ENCODE measurements at places on chromosomes 6 and 20. TPM values are rescaled to one million over a fixed set of nuclear protein-coding genes. Genes with fewer than 3 reads are reported as not detected.

Gene CRIP3
- total RNA-seq: 33.4 TPM

Gene SIRPG
- 3.4 TPM for total RNA-seq

Gene KHDC1L
- total RNA-seq: 3.5 TPM

Gene CCN2
- total RNA-seq: 50.2 TPM

Gene GLP1R
- total RNA-seq: 0.31 TPM

Gene CRISP2
- 197 TPM for total RNA-seq

Gene DSE
- 49.3 TPM for total RNA-seq

Gene MYBL2
- total RNA-seq: 32.9 TPM

Gene PTPRK
- total RNA-seq: 13.3 TPM

Gene PTCRA
- not detected for total RNA-seq

Gene PGBD1
- 6.1 TPM for total RNA-seq

Gene CLDN20
- total RNA-seq: not detected

Gene CD40
- total RNA-seq: 5.3 TPM

Gene ECT2L
- 0.16 TPM for total RNA-seq

Gene LTB
- 2.0 TPM for total RNA-seq

Gene VGLL2
- total RNA-seq: 1.7 TPM

Gene PLN
- total RNA-seq: 5.0 TPM

Gene PDE7B
- total RNA-seq: 4.4 TPM

Gene PTPRA
- 68.9 TPM for total RNA-seq

Gene CCDC167
- 65.4 TPM for total RNA-seq

Gene OR2J3
- 2.9 TPM for total RNA-seq

Gene ATP6V1G2
- total RNA-seq: 3.3 TPM

Gene DNPH1
- 21.8 TPM for total RNA-seq

Gene ABHD16B
- total RNA-seq: 20.9 TPM

Gene DPPA5
- 0.94 TPM for total RNA-seq

Gene LAMA5
- total RNA-seq: 144 TPM

Gene SLC22A23
- 9.0 TPM for total RNA-seq

Gene C2
- 6.3 TPM for total RNA-seq

Gene SCRT2
- 0.39 TPM for total RNA-seq

Gene PAX1
- not detected for total RNA-seq

Gene CNBD2
- total RNA-seq: 19.7 TPM

Gene GNAS
- total RNA-seq: 885 TPM

Gene NNAT
- 8.7 TPM for total RNA-seq

Gene HMGN3
- total RNA-seq: 157 TPM

Gene ASIP
- 2.1 TPM for total RNA-seq

Gene SUMO4
- total RNA-seq: 4.6 TPM

Gene SAMD10
- total RNA-seq: 10.7 TPM

Gene CST2
- not detected for total RNA-seq

Gene TCF21
- 2.8 TPM for total RNA-seq

Gene LAMP5
- total RNA-seq: 0.62 TPM

Gene BFSP1
- total RNA-seq: 11.3 TPM

Gene FRMD1
- total RNA-seq: 7.2 TPM

Gene SOX4
- total RNA-seq: 42.9 TPM

Gene TRDN
- total RNA-seq: 3.7 TPM

Gene MAK
- 5.3 TPM for total RNA-seq

Gene PBX2
- total RNA-seq: 97.9 TPM

Gene MUC22
- 0.31 TPM for total RNA-seq

Gene YWHAB
- 127 TPM for total RNA-seq

Gene CST7
- 0.56 TPM for total RNA-seq

Gene LHFPL5
- 0.24 TPM for total RNA-seq

Gene VSTM2L
- 40.2 TPM for total RNA-seq

Gene ESR1
- total RNA-seq: 4.3 TPM

Gene ANKRD66
- total RNA-seq: not detected

Gene UBE3D
- 13.9 TPM for total RNA-seq

Gene SLC22A2
- 0.24 TPM for total RNA-seq

Gene LMBRD1
- total RNA-seq: 54.4 TPM

Gene SEMG1
- not detected for total RNA-seq

Gene SMOC2
- total RNA-seq: 140 TPM

Data from testis (tissue), 5 donors.